ENCODE measurements at places on chromosomes 3 and 15. TPM values are rescaled to one million over a fixed set of nuclear protein-coding genes. Genes with fewer than 3 reads are reported as not detected.

EPHA6 gene
- not detected for total RNA-seq

ARID3B gene
- total RNA-seq, result 0.72 TPM

RYK gene
- total RNA-seq, result 60.2 TPM

ROPN1 gene
- not detected for total RNA-seq

TMEM207 gene
- not detected for total RNA-seq

PLSCR2 gene
- total RNA-seq, result not detected

Measured in epithelial cell of alveolus of lung (primary cell).